ENCODE measurements at places on chromosomes 5 and 9.
A peak's percentile ranks its signal among the peaks of the same experiment; 100 is the strongest.

- DNase-seq, result no peak
These were observed 281.9 kb upstream of the IRX4 start for GRCh38 chr5:2164586-2164985.

DNA sequence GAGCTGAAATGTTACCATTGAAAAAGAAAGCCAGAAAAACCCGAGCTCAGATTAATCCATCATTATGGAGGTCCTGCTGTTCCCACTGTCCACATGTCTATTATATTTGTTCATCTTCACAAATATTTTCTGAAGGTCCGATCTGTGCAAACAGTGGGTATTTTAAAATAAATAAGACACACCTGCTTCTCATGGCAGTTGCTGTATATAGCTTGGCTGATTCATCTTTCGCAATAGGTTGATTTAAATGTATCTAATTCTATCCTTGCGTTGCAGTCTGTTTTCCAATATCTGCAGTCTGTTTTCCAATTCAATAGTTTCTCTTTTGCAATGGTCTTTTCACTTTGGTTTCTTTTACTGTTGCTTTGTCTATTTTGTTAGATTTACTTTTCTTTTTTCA, 87.4 kb upstream of the PCA3 start:
- no peak for DNase-seq

- DNase-seq, result no peak
These were observed 4.2 kb upstream of the SCGB3A1 start for GRCh38 chr5:180595381-180596114.

- DNase-seq, result no peak
These were observed 27.9 kb upstream of the LPCAT1 start for GRCh38 chr5:1551426-1552301.

GRCh38 chr9:8491563-8491962, 692.0 kb upstream of the DMAC1 start:
- no peak for DNase-seq

GRCh38 chr5:2181557-2181956, 298.8 kb upstream of the IRX4 start:
- no peak for DNase-seq

GRCh38 chr5:142839711-142840346, 69.7 kb downstream of the ARHGAP26 start:
- peak; percentile 59 for DNase-seq

DNA sequence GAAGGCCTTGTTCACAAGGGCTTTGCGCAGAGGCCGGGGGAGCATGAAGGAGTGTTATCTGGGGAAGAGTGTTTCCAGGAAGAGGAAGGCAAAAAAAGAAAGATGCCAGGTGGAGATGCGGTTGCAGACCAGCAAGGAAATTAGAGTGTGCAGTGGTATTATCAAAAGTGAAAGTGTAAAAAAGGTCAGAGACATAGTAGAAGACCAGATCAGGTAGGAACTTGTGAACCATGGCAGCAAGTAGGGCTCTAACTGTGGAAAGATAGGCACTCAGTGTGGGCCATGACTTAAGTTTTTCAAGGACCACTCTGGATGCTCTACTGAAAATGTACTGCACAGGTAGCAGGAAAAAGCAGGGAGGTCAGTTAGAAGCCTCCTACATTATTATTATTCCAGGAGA, 90.1 kb upstream of the SPOCK1 start:
- DNase-seq, result no peak

DNA sequence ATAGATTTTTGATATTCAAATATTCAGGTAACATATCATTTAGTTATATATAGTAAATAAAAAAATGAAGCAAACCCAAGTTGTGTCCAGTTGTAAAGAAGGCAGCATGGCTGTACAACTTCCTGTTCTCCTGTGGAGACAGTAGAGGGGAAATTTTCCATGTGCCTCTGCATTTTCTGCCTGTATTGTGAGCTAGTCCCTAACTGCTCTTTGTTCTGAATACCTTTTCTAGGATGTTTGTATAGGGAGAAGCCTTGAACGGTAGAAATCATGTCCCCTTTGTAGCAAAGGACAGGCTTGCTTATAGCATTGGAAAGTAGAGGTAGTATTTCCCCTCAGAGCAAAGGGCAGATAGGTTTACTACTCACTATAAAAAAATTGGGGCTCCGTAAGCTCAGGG, 13.3 kb upstream of the RPS23 start:
- no peak for DNase-seq

- DNase-seq, result no peak
These were observed 159.9 kb downstream of the TSSK1B start for GRCh38 chr5:113274836-113275414.

DNA sequence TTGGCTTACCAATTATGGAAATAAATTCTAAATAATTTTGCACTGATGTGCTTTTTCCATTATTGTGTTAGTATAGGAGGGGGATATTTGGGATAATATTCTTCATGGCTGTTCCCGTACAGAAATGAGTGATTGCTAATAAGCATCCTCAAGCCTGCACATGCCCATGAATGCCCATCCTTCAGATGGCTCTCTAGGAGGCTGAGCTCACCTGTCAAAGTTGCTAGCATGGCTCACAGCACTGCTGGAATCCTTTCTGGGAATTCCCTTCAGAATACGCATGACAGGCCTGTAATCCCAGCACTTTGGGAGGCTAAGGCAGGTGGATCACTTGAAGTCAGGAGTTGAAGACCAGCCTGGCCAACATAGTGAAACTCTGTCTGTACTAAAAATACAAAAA, 124.1 kb downstream of the NXNL2 start:
- no peak for DNase-seq

DNA sequence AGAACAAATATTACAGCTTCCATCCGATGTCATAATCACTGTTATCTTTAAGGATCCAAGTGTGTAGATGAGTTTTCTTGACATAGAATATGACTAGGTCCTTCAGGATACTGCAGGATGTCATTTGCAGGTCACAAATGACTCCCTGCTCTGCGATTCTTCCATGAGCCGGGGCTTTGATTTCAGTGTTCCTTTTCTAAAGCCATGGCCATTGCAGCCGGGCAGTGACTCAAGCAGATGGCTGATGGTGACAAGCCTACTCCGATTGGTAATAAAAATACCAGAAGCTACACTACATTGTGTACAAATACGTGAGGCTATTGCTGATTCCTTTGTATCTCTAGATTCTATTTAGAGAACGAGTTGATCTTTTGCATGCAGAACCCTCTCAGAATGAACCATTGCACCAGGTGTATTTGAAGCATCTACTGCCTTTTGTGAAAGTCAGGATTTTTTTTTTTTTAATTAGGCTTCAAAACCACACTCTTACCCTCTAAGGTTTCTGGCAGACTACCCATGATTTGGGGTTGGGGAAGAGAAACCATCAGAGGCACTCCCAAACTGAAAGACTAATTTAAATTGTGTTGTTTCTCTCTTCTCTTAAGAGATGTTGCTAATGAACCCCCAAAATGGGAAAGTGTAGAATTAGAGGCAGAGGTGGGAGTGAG, 271.0 kb upstream of the ADRA1B start:
- no peak for DNase-seq

DNA sequence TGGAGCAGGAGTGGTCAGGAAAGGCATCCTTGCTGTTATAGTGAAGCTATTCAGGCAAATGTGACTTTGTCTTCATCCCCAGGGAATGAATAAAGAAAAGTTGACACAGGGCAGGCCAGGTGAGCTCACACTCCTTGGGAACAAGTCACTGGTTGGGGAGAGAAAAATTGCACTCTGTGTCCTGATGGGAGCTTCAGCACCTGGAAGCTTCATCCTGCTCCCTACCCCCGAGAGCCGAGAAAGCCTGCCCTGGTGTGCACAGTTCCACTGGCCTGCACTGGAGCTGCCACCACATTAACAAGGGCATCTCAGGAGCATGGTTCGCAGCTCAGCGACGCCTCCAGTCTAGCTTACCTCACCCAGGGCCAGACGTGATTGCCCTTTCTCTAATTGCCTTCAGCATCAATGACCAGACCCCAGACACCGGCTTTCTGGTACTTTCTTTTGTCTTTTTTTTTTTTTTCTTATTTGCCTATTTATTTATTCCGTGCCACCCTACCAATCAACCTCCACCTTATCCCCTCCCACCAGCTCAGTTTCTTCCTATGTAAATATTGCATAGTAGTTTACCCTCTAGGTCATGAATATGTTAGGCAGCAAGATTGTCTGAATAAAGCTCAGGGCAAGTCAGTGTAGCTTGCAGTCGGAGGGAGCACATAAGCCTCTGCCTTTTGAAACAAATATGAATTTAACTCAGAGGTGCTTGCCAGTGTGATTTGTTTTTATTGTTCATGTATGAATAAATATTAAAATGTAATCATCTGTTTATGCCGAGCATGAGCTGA, 87.4 kb downstream of the DOCK2 start:
- no peak for DNase-seq

- no peak for DNase-seq
These were observed 127.7 kb downstream of the FBXL7 start for GRCh38 chr5:15627647-15628046.

DNA sequence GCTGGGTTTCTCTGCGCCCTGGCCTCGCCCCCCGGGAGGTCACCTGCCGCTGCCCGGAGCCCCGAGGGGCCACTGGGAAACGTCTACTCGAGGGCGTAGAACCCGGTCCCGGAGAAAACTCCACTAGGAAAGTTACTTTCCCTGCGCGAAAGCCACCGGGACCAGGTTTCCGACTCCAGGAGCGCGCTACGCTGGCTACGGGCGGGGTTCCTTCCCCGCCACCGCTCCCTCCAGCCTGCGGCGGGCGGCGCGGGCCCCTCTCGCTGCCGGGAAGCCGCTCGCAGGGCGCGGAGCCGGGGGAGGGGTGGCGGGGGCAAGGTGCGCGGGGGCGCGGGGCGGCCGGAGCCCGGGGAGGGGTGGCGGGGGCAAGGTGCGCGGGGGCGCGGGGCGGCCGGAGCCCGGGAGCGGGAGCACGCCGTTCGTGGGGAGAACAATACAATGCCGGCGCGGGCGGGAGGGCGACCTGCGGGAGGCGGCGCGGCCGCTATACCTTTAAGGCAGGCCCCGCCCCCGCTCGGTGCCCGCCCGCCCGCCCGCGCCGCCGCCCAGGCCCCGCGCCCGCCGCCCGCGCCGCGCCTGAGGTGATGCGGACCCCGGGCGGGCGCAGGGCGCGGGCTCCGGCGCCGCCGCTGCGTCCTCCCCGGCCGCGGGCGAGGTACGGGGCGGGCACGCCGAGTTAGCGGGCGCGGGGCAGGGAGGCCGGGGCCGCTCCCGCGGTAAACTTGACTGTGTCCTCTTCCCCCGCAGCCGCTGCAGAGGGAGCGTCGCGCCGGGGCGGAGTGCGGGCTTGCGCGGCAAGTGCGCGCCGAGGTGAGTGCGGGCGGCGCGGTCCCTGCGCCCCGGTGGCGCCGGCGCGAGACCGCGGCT, 278.1 kb downstream of the AOPEP start:
- DNase-seq, result peak; percentile 59

DNA sequence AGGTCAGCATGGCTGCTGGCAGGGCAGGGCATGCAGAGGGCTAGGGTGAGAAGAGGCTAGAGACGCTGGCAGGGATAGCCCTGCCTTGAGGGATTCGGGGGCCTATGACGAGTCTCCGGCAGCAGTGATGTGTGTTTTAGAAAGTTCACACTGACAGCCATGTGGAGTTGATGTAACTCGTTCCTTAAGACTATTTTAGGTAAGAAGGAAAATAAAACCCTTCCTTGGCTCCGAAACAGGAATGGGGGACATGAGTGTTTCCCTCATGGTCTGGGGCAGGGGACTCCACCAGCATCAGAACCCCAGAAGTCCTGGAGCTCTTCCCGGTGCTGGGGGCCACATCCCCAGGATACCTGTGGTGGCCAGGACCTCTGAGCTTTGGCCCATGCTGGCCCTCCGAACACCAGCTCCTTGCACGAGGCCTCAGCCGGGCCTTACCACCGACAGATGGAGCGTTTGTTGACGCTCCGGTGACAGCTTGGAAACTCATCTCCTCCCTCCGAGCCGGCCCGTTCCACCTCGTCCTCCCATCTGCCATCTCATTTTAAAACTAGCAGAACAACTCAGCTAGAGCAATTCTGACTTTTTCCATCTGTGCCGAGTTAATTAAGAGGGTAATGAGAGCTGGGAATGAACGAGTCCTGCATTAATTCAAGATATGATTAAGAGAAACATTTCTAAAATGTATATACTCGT, 337.7 kb downstream of the CDK5RAP2 start:
- DNase-seq, result no peak

All from femur (tissue), 1 donor.